AG09309 (cell line): ENCODE measurements at places on chromosomes 13 and 19.

GRCh38 chr13:110109910-110110309 lies 197.0 kb downstream of the COL4A1 start:
- peak; percentile 80 for DNase-seq

DNA sequence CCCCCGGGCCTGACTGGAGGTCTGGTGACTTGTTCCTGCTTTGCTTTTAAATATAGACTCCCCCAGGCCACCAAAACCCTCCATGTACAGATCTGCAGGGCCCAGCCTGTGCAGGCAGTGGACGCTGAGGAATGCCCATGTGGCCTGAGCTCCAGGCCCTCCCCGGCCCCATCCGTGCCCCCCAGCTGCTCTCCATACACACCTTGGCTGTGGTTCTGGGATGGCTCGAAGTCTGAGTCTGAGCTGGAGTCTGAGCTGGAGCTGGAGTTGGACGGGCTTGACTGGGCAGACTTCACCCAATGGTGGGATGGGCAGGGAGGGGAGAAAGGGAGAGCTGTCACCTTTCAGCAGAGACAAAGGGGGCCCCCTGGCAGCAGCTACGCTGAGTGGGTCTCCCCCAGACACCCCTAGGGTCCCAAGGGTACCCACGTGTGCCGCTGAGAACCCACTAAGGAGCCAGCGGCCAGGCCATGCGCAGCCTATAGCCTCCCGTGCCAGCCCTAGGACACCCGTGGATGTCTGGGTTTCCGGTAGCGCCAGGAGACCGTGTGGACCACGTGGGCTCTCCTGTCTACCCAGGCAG lies 61.9 kb downstream of the MLLT1 start:
- DNase-seq: no peak

GRCh38 chr19:19459707-19460251 lies 54.3 kb downstream of the GATAD2A start:
- DNase-seq: peak; percentile 25

GRCh38 chr19:33618884-33619283 lies 2.9 kb upstream of the CHST8 start:
- DNase-seq: no peak

DNA sequence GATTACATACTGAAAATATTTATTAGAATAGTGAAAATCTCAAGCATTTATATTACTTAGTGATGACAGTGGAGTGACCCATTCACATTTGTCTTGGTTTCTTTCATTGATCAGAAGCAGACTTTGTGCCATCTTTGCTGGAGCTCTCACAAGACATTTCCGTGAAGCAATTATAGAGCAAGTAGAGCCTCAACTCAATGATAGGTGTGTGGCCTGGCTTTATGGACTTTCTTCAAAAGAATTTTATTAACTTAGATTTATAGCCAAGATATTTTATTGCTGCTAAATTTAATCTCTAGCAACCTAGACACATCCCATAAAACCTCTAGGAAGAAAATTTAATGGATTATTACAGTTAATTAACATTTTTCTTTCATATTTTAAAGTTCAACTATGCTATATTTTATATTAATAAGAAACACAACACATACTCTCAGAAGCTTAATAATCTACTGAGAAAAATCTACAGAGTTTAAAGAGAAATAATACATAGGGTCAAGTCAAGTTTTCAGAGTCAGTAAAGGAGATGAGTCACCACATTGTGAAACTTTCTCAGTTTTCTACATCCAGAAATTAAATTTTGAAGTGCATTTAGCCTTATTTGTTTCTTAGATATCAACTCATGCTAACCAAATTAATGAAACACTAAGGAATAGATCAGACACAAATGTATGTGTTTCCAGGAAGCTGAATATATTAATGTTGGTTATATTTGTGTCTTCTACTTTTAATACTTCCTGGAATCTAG lies 160.5 kb downstream of the LACC1 start:
- no peak for DNase-seq

GRCh38 chr13:59016250-59016649 lies 1147.5 kb downstream of the DIAPH3 start:
- no peak for DNase-seq

DNA sequence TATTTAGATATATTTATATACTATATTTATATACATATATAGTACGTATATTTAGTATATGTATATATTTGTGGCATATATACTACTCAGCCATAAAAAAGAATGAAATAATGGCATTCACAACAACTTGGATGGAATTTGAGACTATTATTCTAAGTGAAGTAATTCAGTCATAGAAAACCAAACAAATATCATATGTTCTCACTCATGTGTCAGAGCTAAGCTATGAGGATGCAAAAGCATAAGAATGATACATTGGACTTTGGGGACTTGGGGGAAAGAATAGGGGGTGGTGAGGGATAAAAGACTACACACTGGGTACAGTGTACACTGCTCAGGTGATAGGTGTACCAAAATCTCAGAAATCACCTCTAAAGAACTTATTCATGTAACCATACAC lies 1015.7 kb downstream of the EFNB2 start:
- DNase-seq: no peak

- no peak for DNase-seq
These were observed 90.3 kb downstream of the RNF17 start for GRCh38 chr13:24854311-24854710.

GRCh38 chr13:91241221-91241933 lies 106.1 kb upstream of the MIR17HG start:
- DNase-seq: no peak

DNA sequence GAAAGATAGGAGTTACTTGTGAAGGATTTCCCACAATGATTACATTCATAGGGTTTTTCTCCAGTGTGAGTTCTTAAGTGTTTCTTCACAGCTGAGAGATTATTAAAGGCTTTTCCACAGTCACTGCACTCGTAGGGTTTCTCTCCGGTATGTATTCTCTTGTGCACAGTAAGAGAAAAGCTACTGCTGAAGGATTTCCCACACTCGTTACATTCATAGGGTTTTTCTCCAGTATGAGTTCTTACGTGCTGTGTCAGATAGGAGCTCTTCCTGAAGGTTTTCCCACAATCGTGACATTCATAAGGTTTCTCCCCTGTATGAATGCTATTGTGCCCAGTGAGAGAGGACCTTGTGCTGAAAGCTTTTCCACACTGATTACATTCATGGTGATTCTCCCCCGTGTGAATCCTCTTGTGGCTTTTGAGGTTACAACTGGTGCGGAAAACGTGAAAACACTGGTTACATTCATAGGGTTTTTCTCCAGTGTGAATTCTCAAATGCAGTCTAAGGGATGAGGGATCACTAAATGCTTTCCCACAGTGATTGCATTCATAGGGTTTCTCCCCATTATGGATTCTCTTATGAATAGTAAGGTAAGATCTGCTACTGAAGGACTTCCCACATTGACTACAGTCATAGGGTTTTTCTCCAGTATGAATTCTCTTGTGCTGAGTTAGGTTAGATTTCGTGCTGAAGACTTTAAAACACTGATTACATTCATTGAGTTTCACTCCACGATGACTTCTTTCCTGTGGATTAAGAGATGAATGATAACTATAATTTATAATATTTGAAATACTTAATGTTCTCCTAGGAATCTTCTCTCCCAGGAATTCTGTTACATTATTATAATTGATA lies 20.6 kb downstream of the ZNF558 start:
- DNase-seq: no peak

- DNase-seq: no peak
These were observed 1.2 kb downstream of the S1PR4 start for GRCh38 chr19:3179739-3180293.

- no peak for DNase-seq
These were observed 20.2 kb downstream of the CARM1 start for GRCh38 chr19:10891405-10892086.

DNA sequence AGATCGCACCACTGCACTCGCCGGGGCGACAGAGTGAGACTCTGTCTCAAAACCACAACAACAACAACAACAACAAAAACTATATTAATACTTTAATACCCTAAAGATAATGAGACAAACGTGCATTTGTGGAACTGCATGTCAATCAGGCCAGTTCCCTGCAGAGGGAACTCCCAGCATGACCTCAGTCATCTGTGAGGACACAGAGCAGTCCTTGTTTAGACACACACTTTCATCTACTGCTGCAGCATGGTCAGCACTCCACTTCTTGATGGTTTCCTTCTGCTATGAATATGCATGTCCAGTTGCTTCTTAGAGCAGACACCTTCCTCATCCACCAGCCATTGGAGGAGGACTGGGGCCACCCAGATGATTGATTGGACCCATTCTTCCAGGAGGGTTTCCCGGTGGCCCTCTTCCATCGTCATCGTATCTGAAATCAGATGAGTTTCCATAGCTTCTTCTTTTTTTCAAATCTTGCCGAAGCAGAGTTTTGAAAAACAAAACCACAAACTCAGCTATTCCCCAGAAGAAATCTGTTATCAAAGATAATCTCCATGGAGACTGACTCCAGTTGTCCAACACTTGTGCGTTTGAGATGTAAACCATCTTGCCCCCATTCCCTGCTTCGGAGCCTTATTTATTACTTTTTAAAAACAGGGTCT lies 26.5 kb downstream of the ZNF607 start:
- DNase-seq: no peak

DNA sequence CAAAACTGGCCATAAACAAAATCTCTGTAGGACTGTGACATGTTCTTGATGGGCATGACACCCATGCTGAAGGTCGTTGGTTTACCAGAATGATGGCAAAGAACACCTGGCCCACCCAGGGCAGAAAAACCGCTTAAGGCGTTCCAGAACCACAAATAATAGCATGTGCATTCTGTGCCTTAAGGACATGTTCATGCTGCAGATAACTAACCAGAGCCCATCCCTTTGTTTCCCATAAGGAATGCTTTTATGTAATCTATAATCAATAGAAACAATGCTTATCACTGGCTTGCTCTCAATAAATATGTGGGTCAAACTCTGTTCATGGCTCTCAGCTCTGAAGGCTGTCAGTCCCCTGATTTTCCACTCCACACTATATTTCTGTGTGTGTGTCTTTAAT lies 11.2 kb upstream of the ZNF578 start:
- DNase-seq: no peak

- DNase-seq: no peak
These were observed 21.8 kb downstream of the ZNF77 start for GRCh38 chr19:2922987-2923386.

DNA sequence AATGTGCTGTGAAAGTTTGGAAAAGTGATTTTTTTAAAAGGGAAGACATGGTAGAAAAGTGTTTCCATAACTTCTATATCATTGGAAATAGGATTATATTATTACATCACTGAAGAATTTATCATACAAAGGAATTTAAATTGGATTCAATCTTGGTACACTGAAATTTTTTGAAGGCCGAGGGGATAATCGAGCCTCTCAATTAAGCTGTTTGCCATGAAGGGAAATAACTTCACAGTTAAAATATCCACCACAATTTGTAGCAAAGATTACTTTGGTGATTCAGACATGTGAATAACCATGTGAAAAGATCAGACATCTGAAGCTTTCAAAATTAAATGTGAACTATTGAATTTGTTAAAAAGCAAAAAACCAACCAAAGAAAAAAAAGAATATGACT lies 215.3 kb downstream of the KLF5 start:
- DNase-seq: peak; percentile 40

GRCh38 chr13:113187883-113188665 lies 20.4 kb downstream of the PCID2 start:
- no peak for DNase-seq

GRCh38 chr13:78239714-78240113 lies 321.1 kb upstream of the EDNRB start:
- DNase-seq: no peak

GRCh38 chr13:83941701-83942335 lies 59.5 kb upstream of the SLITRK1 start:
- no peak for DNase-seq

GRCh38 chr19:13906521-13906904 lies 512 bp downstream of the CC2D1A start:
- DNase-seq: no peak

DNA sequence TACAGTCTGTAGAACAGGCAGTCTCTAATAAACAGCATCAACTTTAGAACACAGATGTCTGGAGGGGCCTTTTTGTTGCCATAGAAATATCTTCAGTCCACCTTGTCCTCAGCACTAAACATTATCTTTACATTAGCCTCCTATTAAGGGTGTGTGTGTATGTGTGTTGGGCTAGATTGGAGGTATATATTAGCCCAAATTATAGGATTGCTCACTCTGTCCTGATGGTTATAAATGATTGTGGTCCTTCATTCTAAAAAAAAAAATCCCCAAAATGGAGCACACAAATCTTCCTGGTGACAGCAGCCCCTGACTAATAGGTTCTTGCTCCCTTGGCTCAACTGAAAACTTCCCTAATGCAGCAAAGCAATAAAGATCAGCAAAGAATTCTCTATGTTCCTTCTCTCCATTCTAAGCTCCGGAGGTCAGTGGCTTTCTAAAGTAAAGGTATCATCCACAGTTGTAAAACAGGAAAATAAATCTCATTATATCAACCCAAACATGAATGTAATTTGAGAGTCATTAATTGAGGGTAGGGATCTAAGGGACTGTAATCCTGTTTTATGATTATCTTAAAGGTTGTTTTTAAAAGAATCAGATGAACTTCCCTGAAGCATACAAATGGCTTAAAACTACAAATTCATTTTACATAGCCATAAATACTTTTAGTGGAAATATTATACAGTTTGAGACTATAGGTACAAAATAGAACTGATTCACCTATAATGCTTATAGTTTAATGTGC lies 232.7 kb downstream of the KLF12 start:
- no peak for DNase-seq

- no peak for DNase-seq
These were observed 142.7 kb downstream of the USP12 start for GRCh38 chr13:27028683-27029480.

DNA sequence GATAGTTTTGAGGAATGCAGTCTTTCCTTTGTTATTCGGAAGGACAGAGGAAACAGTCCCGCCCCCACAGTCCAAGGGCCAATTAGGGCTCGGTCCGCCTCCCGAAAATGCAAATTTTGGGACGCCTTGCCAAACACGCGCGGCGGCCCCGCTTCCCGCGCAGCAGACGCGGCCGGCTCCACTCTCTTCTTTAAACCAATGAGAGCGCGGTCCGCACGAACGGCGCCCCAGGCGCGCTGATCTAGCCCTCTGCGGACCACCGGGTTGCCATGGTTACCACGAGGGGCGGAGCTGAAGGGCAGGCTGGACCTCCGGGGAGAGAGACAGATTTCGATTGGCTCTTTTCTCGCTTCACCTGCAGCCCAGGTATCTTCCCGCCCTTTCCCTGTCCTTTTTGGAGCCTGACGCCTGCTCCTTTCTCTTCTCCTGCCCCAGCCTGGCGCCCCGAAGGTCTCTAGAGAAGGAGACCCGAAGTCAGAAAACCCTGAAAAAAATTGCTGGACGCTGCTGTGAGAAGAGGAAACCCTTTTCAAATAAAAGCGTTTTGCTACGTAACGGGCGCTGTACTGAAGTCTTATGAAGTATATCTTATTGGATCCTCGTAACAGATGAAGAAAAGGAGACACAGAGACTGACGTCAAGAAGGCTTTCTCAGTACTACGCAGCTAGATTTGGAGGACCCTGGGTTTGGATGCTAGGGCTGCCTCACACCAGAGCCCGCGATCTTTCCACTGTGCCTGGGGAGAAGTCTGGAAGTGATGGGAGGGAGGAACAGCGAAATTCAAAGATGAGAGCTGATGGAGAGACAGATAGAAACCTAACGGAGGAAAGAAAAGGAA lies 2.0 kb downstream of the PTH2 start:
- no peak for DNase-seq

- DNase-seq: no peak
These were observed 360.0 kb downstream of the DCT start for GRCh38 chr13:94119360-94119936.
